ENCODE measurements at places on chromosomes 3 and 15.

DNA sequence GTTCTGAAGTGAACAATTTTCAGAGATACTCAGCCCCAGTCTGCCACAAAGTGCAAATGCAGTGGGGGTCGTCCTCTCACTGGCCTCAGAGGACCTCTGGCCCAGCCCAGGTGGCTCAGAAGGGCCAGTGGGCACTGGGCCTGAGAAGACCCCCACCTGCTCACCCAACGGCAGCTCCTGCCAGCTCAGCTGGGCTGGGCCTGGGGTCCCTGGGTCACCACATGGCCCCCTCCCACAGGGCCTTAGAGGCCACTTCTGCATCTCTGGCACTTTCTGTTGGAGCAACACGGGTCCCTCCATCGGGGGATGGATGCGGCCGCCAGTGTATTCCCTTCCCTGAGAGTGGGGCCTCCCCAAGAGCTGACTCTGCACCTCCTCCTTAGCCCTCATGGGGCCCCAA lies 262.7 kb upstream of the KCNH8 start:
- no peak for DNase-seq

DNA sequence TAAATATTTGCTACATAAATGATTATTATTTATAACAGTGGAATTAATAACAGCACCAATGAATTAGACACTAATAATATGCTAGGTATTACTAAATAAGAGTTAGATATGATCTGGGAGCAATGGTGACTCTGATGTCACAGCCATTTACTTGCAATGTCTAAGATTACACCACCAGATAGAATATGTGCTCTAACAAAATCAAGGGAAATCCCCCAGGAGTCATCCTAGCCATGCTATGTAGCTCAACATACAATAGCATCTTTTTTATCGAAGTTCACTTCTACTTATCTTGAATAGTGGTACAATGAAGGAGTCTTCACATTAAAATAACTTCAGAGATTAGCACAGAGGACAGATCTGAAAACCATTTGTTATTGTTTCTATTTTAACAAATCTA lies 154.0 kb downstream of the FMN1 start:
- DNase-seq, result no peak

DNA sequence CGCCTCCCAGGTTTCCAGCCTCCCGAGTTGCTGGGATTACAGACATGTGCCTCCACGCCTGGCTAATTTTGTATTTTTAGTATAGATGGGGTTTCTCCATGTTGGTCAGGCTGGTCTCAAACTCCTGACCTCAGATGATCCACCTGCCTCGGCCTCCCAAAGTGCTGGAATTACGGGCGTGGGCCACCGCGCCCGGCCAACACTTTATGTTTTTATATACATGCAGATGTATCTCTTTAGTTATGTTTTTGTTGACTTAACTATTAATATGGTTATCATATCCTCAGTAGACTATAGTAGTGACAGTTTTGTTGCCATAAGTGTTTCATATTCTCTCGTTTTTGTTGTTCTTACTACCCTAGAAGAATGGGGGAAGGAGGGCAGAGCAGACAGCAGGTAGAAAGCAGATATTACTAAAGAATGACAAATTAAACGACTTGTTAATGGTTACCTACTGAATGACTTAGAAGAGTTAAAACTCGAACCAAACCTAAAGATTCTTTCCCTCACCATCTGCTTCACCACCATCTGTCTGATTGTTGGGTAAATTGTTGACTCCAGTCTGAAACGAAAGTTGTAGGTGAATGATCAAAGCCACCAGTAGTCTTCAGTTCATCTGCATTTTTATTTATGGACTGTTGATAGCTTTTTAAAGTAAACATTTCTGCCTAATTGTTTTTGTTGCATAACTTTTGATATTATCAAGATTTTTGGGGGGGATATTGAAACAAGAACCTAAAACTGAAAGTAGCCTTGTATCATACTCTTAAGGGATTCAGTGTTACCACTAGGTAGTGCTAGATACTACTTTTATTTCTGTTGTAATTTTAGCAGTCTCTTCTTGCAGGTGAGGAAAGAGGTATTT lies 89.3 kb downstream of the RASA2 start:
- DNase-seq, result no peak

- DNase-seq, result no peak
Measured at GRCh38 chr3:27594096-27594690, 110.0 kb upstream of the SLC4A7 start.

DNA sequence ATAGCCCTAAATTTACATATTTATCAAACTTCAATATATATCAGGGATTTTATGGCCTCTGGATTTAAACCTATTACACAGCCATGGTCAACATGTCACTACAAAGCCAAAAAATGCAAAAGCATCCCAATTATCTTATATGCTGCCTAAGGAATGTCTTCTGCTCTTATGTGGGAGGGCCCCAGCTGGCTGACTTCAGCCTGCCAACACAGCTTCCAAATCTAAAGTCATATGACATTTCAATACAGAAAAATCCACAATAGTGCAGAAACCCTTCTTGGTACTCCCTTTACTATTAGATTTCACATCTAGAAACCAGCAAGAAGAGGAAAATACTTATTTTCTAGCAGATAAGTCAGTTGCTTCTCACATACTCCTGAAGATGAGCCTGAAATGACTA lies 6.4 kb downstream of the PFN2 start:
- no peak for DNase-seq

GRCh38 chr15:57329582-57330367 lies 46.5 kb upstream of the CGNL1 start:
- DNase-seq, result no peak

DNA sequence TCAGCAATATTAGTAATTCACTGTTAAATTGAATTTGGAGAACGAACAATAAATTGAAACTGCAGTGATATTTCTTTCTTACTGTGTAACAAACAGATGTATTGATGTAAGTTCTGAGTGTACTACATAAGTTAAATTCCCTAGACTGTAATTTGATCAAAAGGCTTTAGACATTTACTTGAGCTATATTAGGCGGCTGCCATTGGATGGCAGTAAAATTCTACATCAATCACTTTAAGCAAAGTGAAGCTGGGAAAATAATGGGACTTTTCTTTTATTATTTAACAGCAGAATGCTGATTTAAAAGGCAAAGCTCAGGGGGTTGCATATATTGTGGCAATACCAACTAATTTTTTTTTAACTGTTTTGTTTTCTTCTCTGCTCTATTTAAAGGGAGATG lies 212.6 kb upstream of the PLSCR5 start:
- DNase-seq, result no peak

DNA sequence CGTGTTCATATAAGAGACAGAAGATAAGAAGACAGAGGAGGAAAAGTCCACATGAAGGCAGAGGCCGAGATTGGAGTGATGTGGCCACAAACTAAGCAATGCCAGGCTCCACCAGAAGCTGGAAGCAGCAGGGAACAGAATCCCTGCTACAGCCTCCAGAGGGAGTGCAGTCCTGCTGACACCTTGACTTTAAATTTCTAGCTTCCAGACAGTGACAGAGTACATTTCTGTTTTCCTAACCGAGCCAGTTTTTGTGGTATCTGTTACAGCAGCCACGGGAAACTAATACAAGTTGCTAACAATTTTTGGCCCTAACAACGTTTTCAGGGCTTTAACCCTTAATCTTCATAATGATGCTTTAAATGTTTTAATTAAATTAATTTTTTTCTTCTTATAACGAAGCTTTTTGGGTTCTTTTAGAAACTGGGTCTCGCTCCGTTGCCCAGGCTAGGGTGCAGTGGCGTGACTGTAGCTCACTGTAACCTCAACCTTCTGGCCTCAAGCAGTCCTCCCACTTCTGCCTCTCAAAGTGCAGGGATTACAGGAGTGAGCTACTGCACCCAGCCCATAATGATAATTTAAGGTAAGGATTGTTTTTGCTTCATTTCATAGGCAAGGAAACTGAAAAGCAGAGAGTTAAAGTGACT lies 202.3 kb upstream of the PROK2 start:
- DNase-seq, result no peak

DNA sequence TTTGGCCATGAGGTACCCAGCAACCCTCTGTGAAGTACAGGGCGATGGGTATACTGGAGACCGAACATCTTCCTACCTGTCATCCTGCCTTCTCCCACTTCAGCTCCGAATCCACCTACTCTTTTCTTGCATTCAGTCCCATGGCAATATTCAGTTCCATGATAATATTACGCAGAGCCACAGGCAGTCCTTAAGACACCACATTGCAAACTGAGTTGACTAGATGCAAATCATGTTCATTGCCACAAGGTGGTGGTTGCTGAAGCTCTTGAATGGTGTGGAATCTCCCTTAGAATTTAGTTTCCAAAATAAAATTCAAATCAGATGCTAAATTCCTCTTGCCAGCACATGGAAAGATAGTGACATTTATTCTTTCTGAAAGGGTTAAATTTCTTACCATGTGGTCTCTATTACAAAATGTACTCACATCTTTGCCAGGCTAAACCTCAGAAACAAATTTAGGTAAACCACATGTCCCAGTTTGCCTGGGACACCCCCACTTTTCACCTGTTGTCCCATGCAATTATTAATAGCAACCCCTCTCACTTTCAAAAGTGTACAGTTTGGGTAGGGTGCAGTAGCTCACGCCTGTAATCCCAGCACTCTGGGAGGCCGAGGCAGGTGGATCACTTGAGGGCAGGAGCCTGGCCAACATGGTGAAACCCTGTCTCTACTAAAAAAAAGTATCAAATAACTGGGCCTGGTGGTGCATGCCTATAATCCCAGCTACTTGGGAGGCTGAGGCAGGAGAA lies 1.7 kb upstream of the NME9 start:
- no peak for DNase-seq

- no peak for DNase-seq
Measured at GRCh38 chr3:70974747-70975146, 608.8 kb downstream of the FOXP1 start.

- no peak for DNase-seq
Measured at GRCh38 chr3:14429237-14429636, 26.8 kb downstream of the SLC6A6 start.

- DNase-seq, result no peak
Measured at GRCh38 chr15:40002295-40002694, 36.7 kb downstream of the SRP14 start.

- no peak for DNase-seq
Measured at GRCh38 chr15:98651036-98651481, 2.7 kb downstream of the IGF1R start.

Data from HS-27A (cell line).